Activated T-cell treated with anti-CD3 and anti-CD28 coated beads for 1 hour (primary cell): ENCODE measurements at places on chromosomes 12 and 14.

GRCh38 chr12:12432364-12432763 is 75.5 kb downstream of the BORCS5 start:
- DNase-seq = no peak

DNA sequence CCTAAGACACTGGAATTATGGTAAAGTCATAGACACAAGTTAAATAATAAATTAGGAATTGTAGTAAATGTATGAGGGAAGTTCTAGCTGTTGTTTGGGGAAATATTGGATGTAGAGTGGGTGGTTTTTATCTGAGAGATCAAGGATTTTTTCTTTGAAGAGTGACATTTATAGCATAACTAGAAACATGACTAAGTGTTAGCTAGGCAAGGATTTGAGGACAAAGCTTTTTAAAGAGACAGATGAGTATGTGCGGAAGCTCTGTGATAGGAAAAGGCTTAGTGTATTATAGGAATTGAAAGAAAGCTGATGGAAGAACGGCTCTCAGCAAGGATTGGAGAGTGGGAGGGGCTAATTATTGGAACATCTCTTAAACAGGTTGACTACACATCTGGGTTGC is 24.5 kb downstream of the PDZRN4 start:
- no peak for DNase-seq

GRCh38 chr14:91372671-91373495 is 44.7 kb downstream of the CCDC88C start:
- DNase-seq = no peak

DNA sequence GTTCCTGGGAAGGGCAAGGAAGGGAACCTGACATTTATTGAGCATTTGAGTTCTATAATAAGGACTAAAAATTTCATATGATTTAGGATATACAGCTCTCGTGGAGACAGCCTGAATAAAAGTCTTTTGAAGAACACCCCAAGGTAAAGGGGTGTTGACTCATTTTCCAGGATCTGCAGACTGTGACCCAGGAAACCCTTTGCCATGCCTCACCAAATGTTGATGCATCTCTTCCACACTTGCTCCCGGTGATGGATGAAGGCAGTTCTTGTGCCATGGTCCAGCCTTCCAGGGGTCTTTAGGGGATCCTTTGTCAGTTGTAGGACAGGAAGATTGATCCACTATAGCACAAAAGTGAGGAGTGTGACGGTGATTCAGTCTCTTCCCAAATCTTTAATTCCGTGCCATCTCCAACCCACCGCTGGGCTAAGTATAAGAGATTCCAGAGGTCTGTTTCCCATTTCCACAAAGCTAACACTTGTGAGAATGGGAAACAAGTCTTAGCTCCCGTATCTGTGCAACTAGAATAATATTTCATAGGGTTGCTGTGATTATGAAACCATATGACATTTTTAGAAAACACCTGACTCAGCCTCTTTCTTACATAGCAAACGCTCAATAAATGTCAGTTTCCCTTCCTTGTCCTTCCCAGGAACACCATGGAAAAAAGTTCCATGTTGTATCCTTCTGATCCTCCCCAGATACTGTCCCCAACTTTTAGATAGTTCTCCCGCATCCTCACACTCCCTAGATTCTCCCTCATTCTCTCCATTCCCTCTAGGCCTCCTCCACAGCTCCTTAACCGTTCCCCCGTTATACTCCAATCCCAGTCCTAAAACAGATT is 836 bp downstream of the AAAS start:
- DNase-seq = no peak

DNA sequence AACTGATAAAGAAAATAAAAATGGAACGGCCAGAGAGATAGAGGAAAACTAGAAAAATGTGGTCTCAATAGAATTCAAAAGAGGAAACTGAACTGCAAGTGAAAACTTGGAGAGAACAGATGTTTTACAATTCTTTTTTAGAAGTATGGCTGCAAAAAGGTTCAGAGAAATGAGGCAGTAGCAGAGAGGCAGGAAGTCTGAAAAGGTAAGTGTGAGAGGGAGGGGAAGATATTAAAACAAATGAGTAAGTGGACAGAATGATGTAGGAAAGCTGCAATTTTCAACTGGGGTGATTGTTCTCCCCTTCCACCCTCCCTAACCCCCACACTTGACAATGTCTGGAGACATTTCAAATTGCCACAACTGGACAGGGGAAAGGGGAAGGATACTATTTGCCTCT is 12.9 kb downstream of the BTBD7 start:
- no peak for DNase-seq

DNA sequence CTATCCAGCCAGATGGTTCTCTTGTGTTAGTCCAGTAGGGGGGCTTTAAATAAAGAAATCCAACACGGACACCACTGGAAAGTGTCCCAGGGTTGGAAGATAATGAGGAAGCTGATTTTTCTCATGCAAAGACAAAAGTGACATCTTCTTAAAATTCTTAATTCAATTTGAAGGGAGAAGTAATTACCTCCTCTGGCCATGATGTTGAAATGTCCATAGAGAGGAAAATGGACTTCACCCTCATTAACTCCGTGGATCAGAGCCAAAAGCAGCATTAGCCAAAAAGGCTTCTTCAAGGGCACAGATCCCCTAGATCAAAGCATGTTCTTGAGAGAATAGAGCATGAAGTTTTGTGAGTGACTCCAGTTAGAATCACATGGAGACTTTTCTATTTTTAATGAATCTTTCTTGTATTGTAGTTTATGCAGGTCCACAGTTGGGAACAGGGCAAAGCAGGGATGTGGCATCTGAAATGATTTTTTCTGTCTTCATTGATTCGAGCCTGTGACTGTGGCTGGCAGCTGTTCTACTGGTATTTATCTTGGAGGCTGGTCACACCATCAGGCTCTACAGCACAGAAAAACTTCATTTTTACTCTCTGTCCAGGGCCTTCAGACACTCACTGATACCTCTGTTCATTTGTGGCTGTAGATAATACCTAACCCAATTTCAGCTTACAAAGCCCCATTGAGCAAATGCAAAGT is 1002.5 kb downstream of the AACS start:
- no peak for DNase-seq

DNA sequence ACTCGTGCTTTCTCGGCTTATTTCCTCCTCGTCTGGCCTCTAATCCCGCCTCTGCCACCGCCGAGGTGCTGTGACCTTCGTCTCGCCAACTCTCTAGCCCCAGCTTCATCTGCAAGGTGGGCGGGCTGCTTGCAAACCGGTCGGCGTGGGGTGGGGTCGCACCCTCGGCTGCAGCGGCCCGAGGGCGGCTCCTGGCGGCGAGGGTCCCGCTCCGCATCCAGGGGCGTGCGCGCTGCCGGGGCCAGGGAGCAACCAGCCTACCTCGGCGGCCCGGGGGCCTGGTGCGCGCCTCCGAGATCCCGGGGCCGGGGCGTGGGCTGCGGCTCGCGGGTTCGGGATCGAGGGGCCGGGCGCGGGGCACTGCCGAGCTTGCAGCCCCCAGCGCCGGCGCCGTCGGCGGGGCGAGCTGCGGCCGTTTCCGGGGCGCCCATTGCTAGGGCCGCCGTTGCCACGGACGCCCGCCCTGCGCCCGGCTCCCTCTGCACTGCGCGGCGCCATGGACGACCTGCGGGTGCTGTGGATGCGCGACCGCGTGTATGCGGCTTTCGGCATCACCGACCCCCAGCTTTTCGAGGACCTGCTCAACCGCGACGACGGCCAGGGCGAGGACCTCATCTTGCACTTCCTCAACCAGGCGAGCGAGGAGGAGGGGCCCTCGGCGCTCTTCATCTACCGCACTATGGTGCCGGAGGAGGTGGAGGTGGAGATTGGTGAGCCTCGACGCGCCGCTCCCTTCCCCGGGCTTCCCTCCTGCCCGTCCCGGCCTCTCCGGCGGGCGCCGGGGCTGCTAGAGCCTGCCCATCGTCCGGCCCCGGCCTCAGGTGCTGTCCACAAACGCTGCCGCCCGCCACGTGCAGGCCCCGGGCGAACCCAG is at the start of gene DNAH10:
DNAH10 (plus strand) TSS at position 461 of the 874 bp plus-strand sequence; CDS start at position 497, 36 bp downstream.
- peak; percentile 9 for DNase-seq

- no peak for DNase-seq
Observed at GRCh38 chr14:84874436-84874835, 655.5 kb upstream of the FLRT2 start.

GRCh38 chr14:36738269-36738668 is 76.6 kb downstream of the PAX9 start:
- DNase-seq = no peak

DNA sequence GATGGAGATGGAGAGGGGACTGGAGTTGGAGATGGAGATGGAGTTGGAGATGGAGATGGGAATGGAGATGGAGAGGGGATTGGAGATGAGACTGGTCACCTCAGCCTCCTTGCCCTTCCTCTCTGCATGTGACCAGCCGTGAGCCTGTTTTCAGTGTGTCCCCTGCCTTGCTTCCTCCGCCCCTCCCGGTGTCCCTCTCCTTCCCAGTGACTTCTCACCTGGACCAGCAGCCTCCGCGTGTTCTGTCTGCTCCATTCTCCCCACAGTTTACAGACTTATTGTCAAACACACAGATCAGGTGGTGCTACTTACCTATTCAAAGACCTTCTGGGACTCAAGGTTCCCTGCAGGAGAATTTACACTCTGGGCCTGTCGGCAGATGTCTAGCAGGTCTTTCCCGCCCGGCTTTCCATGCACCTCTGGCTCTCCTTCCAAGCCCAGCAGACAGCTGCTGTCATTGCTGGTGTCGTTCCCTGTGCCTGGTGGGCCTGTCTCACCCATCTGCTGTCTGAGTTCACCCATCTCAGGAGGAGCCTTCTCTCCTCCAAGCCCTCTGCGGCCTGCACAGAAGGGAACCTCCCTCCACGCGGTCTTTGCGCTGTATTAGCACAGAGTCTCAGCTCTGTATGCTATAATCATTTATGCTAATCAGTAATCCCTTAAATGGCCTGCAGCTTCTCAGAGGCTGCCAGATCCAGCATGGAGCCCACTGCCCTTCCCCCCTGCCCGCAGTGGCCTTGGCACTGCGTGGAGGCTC is 62.1 kb downstream of the ADGRD1 start:
- no peak for DNase-seq

GRCh38 chr12:77477907-77478533 is 352.7 kb upstream of the NAV3 start:
- no peak for DNase-seq

- no peak for DNase-seq
Observed at GRCh38 chr12:96578526-96579125, 89.2 kb downstream of the CFAP54 start.

DNA sequence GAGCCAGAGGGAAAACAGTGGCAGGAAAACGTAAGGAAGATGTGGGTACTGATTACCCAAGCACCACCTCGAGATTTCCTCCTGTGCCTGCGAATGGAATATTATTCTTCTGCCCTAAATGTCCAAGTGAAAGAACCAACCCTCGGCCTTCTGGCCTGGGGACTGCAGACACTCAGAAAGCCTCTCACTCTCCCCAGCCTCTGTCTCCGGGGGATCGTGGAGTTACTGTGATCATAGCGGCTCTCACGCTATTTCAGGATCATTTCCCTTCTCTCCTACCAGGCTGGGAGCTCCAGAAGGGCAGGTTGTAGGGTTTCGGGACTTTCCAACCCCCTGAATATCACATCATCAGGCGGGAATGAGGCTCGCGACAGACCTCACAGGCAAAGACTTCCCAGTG is 68.9 kb downstream of the KDM2B start:
- no peak for DNase-seq

GRCh38 chr12:131511391-131511802 is 199.5 kb upstream of the SFSWAP start:
- peak; percentile 19 for DNase-seq

DNA sequence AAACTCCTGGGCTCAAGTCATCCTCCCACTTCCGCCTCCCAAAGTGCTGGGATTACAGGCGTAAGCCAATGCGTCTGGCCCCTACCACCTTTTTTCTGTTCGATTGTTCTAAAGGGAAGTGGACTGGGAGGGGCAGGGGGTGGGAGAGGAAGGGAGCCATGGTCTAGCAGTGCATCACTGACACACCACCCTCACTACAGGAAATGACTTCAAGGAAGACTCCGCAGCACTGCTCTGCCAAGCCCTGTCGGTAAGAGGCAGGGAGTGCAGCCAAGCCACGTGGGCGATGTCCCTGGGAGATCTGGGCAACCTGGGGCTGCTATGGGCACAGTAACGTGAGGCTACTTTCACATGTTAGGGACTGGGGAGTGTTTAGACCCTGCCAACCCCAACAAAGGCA is 18.0 kb downstream of the LRRC74A start:
- DNase-seq = peak; percentile 36

GRCh38 chr12:106692896-106693820 is 81.3 kb upstream of the RIC8B start:
- DNase-seq = no peak
